ENCODE measurements at places on chromosomes 1 and 21.

GRCh38 chr1:205260948-205261732, 33.4 kb downstream of the TMCC2 start:
- DNase-seq, result no peak

DNA sequence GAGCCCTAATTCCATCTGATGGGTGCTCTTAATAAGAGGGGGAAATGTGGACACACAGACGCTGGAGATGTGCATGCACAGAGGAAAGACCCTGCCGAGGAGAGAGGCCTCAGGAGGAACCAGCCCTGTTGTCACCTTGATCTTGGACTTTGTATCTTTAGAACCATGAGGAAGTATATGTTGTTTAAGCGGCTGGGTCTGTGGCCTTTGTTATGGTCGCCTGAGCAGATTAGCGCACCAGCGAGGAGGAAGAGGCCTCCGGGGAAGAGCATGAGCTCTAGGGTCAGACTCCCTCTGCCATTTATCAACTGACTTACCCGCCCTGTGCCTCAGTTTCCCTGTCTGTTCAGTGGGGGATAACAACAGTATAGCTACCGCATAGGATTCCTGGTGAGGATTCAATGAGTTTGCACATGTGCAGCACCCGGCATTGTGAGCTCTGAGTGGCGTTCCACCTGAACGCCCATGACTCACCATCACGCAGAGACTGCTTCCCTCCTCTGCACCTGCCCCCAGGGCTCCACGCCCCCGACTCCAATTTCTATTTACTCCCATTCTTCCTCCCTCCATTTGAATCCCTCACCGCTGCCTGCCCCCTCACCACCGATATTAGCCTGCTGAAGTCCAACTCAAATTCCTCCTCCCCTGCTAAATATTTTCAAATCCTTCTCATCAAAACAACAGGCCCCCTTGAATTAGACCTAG, 67.2 kb downstream of the ATP5PO start:
- no peak for DNase-seq

- DNase-seq, result no peak
Measured at GRCh38 chr1:156471496-156472490, 28.8 kb downstream of the MEF2D start.

DNA sequence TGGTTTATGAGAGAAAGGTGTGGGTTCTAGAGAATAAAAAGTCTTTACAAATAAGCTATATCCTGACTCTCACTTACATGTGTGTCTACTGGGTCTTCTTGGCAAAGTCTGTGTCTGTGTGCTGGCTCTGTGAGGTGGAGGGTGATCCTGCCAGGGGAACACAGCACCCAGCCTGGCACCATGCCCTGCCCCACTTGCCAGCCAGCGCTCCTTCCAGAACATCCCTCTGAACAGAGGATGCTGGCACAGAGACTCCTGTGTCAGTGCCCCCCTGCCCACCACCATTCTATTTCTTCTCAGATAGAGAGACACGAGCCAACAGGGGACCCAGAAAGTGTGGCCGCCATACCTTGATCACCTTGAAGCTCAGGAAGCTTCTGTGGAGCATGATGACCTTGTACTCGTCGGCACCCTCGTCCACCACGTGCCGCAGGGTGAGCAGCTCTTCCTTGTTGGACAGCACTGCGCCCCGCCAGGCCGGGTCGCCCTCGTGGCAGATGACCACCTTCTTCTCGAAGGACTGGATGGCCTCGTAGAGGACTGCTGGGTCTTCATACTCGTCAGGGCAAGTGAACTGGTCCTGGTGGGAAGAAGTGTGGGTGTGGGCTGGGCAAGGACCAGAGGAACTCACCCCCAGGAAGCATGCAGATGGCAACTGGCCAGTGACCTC, 49.7 kb downstream of the NTPCR start:
- DNase-seq, result no peak

DNA sequence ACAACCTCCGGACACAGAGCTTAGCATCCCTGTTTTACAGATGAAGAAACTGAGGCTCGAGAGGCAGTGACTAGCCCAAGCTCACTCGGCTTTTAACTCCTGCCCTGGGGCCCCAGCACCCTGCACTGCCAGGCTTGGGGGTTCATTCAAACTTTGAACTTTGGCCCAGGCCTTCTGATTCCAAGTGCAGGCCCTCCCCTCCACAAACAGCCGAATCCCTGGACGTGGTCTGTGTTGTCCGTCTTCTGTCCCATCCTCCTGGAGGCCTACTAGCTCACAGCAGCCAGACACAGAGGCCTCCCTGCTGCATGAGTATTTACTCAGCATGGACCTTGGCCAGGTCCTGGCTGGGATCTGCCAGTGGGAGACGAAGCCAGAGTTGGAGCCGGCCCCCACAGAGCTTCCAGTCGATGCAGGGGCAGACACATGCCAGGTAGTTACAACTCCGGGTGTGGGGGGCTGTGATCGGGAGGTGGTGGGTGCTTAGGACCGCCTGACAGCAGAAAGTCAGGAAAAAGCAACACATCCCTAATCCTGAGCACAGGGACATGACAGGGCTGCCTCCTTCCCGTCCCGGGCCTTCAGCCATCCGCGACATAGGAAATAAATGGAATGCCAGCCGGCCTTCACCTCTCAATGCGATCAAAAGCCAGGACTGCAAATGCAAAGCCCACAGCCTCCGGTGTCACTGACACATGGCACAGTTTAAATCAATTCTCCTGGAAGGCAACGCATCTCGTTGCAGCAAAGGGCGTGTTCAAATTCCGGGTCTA, 7.4 kb downstream of the IFFO2 start:
- DNase-seq, result no peak
